Ovary (tissue), 10 donors: ENCODE measurements at places on chromosomes 12 and 14. TPM values are rescaled to one million over a fixed set of nuclear protein-coding genes. Genes with fewer than 3 reads are reported as not detected.

GRCh38 chr14:88045705-88046104, 40.8 kb downstream of the GPR65 start:
- no peak overlapping the region for H3K4me3 ChIP-seq
- H3K27me3 ChIP-seq: no peaks in the 10 kb centered on the region
- H3K27ac ChIP-seq: no peak overlapping the region
- DNase-seq: no peak

- no peaks in the 10 kb centered on the region for H3K36me3 ChIP-seq
- H3K27ac ChIP-seq: no peak overlapping the region
- no peak overlapping the region for H3K4me3 ChIP-seq
- DNase-seq: no peak
- no peaks in the 10 kb centered on the region for H3K27me3 ChIP-seq
Measured at GRCh38 chr12:114448618-114448933, 42.6 kb upstream of the TBX5 start.

GRCh38 chr12:119869720-119870119, 7.4 kb downstream of the CIT start:
- DNase-seq: no peak
- H3K27ac ChIP-seq: no peak overlapping the region

DNA sequence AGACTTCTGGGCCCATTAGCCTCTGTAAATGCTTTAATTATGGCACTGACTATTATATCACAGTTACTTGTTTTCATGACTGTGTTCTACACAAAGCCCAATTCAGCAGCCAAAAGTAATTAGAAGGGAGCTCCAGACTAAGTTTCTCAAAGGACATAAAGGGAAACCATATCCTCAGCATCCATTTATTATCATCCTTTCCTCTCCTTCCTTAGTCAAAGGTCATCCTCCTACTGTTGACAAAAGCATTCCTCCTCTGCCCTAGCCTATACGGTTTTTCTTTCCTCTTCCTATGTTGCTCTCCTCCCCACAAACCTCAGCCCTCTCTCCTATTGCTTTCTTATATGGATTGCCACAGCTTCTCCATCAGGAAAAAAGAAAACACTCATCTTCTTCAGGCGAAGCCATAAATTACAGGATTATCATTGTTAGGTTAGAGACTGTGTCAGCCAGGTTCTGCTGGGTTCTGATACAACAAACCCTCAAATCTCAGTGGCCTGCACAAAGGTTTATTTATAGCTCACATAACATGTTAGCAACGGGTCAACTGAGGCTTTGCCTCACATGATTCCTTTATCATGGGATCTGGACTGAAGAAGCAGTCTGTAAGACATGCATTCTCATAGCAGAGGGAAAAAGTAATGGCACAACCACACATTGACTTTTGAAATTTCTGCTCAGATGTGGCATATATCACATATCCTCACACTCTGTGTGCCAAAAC, 207.2 kb downstream of the SLC5A8 start:
- H3K27ac ChIP-seq: no peak overlapping the region
- H3K4me3 ChIP-seq: no peak overlapping the region
- no peaks in the 10 kb centered on the region for H3K27me3 ChIP-seq
- DNase-seq: no peak
- no peaks in the 10 kb centered on the region for H3K4me1 ChIP-seq

- H3K27me3 ChIP-seq: no peaks in the 10 kb centered on the region
- H3K27ac ChIP-seq: no peak overlapping the region
- no peaks in the 10 kb centered on the region for H3K36me3 ChIP-seq
- H3K4me3 ChIP-seq: no peak overlapping the region
- no peaks in the 10 kb centered on the region for H3K4me1 ChIP-seq
Measured at GRCh38 chr12:77599782-77600467, 230.8 kb upstream of the NAV3 start.

GRCh38 chr12:25317553-25317952, 66.8 kb upstream of the KRAS start:
- no peaks in the 10 kb centered on the region for H3K27me3 ChIP-seq
- no peak for DNase-seq
- no peaks in the 10 kb centered on the region for H3K4me1 ChIP-seq
- no peaks in the 10 kb centered on the region for H3K36me3 ChIP-seq

DNA sequence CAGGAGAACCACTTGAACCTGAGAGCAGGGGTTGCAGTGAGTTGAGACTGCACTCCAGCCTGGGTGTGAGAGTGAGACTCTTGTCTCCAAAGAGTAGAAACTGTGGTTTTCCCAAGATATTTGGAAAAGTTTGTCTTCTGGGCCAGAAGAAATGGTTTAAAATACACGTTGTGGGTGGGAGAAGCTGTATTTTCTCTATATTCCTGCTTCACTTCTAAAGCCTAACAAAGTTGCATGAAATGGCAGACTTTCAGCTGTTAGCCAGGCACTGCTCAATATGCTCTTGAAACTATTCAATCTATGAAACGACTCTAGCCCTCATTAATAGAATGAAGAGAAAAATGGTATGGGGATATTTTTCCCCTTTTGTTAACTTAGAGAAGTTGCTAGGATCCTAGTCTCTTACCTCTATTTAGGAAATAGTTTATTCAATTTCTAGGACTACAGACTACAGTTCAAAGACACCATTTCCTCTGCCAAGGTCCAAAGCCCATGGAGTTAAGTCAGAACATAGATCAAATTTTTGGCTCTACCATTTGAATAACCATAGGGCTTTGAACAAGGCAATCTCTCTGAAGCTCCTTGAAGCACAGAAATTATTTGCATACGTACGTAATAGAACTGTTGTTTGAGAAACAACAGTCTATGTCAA, 49.3 kb upstream of the OR5AU1 start:
- H3K27me3 ChIP-seq: no peaks in the 10 kb centered on the region
- no peak overlapping the region for H3K4me3 ChIP-seq
- no peaks in the 10 kb centered on the region for H3K36me3 ChIP-seq
- H3K27ac ChIP-seq: no peak overlapping the region
- H3K4me1 ChIP-seq: no peaks in the 10 kb centered on the region
- DNase-seq: no peak

- no peaks in the 10 kb centered on the region for H3K36me3 ChIP-seq
- no peak overlapping the region for H3K4me3 ChIP-seq
- H3K27ac ChIP-seq: no peak overlapping the region
- H3K27me3 ChIP-seq: no peaks in the 10 kb centered on the region
Measured at GRCh38 chr12:554001-554285, 94.2 kb downstream of the B4GALNT3 start.

GRCh38 chr12:90343966-90344365, 611.0 kb downstream of the CCER1 start:
- no peak overlapping the region for H3K27ac ChIP-seq
- H3K4me3 ChIP-seq: no peak overlapping the region
- no peaks in the 10 kb centered on the region for H3K36me3 ChIP-seq
- no peak for DNase-seq

DNA sequence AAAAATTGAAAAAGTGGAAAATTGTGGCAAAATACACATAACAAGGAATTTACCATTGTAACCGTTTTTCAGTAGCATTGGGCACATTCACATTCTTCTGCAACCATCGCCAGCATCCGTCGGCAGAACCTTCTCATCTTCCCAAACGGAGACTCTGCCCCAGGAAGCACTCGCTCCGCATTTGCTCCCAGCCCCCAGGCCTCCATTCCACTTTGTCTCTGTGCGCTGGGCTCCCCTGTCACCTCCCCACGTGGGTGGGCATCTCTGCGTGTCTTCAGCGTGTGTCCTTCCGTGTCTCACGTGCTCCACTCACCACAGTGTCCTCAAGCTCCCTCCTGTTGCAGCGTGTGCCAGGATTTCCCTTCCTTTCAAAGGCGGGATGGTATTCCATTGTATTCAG, 9.9 kb downstream of the GPR132 start:
- H3K4me3 ChIP-seq: no peak overlapping the region
- no peaks in the 10 kb centered on the region for H3K4me1 ChIP-seq
- H3K27ac ChIP-seq: no peak overlapping the region
- H3K27me3 ChIP-seq: no peaks in the 10 kb centered on the region
- H3K36me3 ChIP-seq: no peaks in the 10 kb centered on the region
- DNase-seq: no peak

DNA sequence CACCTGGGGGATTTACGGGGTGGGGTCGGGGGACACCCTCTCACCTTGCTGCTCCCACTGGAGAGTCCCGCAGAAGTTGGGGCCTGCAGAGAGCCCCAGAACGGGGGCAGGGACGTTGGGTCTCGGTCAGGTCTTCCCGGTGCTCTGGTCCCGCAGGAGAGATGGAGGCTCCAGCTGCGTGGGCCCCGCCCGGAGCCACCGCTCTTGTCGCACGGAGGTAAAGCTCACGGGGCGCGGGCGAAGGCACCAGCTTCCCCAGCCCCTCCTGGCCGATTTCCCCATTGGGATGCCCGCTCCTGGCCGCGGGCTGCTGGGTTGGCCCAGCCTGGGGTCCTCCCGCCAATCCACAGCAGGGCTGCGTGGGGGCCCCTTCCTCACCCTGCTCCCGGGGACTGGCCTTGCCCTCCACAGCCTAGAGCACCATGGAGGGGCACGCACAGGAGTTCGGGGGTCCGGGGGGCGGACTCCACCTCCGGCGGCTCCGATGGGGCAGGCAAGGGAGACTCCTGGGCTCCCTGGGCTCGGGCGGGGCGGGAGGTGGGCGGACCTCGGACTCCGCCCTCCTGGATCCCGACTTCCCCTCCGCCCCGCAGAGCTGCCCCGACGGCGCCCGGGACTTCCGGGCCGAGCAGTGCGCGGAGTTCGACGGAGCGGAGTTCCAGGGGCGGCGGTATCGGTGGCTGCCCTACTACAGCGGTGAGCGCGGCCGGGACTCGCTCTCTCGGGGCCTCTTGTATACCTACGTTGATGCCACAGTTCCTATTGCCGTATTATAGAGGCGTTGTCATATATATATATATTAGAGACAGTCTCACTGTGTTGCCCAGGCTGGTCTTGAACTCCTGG, 8.4 kb downstream of the PAPLN start:
- H3K36me3 ChIP-seq: no peaks in the 10 kb centered on the region
- H3K27me3 ChIP-seq: no peaks in the 10 kb centered on the region
- DNase-seq: no peak
- H3K4me1 ChIP-seq: peaks cover 7% of the 10 kb centered on the region

DNA sequence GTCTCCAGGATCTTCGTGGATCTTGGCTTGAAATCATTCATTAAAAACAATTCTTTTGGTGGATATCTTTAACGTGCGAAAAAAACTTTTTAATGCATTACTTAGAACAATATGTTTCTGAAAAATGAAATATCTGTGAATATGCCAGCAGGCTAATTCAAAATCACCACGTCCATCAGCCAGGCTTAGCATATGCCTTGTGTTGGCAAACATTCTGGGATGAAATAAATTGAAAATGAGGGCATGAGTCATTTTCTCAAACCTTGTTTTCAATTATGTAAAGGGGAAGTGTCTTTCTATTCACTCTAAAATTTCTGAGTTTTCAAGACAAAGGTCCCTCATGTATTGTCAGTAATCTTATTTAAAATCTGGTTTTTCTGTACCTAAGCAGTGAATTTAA, 393.9 kb downstream of the PAWR start:
- H3K4me1 ChIP-seq: no peaks in the 10 kb centered on the region
- no peak overlapping the region for H3K4me3 ChIP-seq
- no peaks in the 10 kb centered on the region for H3K36me3 ChIP-seq
- no peak for DNase-seq

DNA sequence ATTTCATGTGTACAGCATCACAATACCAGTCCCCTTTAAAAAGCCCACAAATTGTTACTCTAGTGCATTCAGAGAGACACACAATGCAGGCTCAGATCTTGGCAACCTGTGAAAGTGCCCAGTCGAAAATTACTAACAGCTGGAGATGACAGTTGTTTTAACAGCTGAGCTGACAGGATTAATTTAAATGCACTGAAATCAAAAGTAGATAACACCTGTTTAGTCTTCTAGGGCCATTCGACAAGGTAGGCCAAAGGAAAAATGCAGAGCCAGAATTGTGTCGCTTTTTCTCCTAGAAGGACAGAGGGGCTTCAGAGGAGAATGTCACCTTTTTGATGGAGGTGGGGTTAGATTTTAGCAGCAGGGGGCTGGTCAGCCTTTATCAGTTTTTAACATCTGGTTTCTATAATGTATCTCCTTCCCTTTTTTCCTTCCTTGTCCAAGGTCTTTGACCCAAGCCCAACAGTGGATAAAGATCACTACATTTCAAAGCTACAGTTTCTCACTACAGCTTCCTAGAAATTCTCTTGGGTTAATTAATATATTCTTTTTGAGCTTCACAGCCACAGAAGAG, 139.1 kb downstream of the SOX5 start:
- H3K4me1 ChIP-seq: no peaks in the 10 kb centered on the region
- no peak overlapping the region for H3K4me3 ChIP-seq
- H3K27ac ChIP-seq: no peak overlapping the region
- H3K27me3 ChIP-seq: no peaks in the 10 kb centered on the region

- no peaks in the 10 kb centered on the region for H3K4me1 ChIP-seq
- no peak for DNase-seq
- H3K36me3 ChIP-seq: no peaks in the 10 kb centered on the region
Measured at GRCh38 chr12:117583677-117584225, 222.3 kb upstream of the NOS1 start.

GRCh38 chr12:107017042-107017441, 30.1 kb upstream of the MTERF2 start:
- H3K27me3 ChIP-seq: no peaks in the 10 kb centered on the region
- no peaks in the 10 kb centered on the region for H3K36me3 ChIP-seq
- no peak overlapping the region for H3K27ac ChIP-seq
- H3K4me3 ChIP-seq: no peak overlapping the region
- H3K4me1 ChIP-seq: no peaks in the 10 kb centered on the region

DNA sequence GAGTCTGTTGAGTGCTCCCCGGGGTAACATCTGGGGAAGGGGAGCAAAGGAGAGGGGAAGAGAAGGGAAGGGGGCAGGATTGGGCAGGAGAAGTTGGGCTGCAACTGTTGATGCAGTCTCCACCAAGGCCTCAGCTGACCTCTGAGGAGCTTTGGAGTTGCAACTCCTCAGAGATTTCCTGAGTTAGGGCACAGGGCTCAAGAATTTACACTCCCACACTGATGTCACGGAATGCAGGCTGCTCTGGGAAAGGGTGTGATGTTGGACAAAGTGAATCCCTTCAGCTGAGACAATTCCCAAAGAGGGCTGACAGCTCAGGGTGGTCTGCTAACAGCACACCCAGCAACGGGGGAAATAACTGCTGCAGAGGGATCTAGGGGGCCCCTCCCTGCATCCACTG, 295.6 kb downstream of the PCNX1 start:
- H3K27ac ChIP-seq: no peak overlapping the region
- no peaks in the 10 kb centered on the region for H3K4me1 ChIP-seq
- no peak overlapping the region for H3K4me3 ChIP-seq
- no peaks in the 10 kb centered on the region for H3K36me3 ChIP-seq
- H3K27me3 ChIP-seq: no peaks in the 10 kb centered on the region

The CFL2 gene
- 75.9 TPM for total RNA-seq

The ZFHX2 gene
- total RNA-seq: 0.58 TPM

The GRIP1 gene
- total RNA-seq: 3.9 TPM

The NOXRED1 gene
- total RNA-seq: 0.60 TPM

The SLC5A8 gene
- 0.15 TPM for total RNA-seq

The TAS2R19 gene
- 3.3 TPM for total RNA-seq

The PLXNC1 gene
- 17.5 TPM for total RNA-seq

The SMAGP gene
- total RNA-seq: 5.2 TPM

The TSHR gene
- total RNA-seq: not detected

The NANOG gene
- 0.23 TPM for total RNA-seq

The FIGNL2 gene
- total RNA-seq: 0.20 TPM

The LLPH gene
- 20.8 TPM for total RNA-seq

The PRR4 gene
- total RNA-seq: 2.3 TPM
